ENCODE measurements at places on chromosomes 5 and 9.

DNA sequence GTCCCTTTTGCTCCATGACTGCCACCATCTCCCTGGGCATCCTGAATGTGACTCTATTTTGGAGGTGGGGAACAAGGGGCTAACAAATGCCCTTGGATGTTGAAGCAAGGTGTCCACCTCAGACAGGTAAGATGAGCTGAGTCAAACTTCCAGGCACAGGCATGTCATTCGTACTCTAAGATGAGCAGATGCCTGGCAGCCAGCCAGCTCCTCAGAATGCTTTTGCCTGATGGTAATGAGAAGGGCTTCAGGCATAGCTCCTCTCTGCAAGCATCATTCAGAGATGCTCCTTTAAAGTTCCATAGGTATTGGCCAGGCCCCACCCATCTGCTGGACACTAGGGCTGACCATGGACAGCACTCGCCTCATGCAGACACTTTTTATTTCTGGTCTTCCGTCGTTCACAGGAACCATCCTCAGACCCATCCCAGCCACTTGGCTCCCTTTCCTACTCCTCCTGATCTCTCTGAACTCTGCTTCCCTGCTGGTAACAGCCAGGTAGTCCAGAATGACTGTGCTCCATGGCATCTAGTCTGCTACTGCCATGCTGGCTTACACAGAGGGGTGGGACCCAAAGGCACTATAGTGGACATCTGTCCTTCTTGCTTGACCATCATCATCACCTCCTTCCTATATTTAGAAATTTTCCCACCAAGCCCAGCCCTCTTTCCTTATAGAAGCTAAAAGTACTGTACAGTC, 118.8 kb downstream of the GLIS3 start:
- DNase-seq: no peak

DNA sequence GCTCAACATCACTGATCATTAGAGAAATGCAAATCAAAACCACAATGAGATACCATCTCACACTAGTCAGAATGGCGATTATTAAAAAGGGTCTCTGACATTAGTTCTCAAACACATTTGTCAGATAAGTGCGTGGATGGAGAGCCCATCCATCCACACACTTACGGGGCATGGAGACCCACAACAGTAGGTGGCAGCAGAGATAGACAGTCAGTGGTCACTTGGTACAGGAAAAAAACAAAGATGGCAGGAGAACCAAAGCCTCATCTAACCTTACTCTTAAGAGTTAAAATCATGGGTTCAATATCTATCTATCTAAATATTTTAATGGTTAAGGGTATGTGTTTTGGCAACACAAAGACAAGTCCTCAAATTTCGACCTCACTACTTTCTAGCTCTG, 1378.7 kb upstream of the C9orf72 start:
- DNase-seq: no peak

GRCh38 chr9:108045851-108046250, 556.3 kb upstream of the KLF4 start:
- no peak for DNase-seq

GRCh38 chr9:3502560-3503398, 23.0 kb downstream of the RFX3 start:
- no peak for DNase-seq

GRCh38 chr5:39226100-39226451, 6.7 kb upstream of the FYB1 start:
- DNase-seq: no peak

DNA sequence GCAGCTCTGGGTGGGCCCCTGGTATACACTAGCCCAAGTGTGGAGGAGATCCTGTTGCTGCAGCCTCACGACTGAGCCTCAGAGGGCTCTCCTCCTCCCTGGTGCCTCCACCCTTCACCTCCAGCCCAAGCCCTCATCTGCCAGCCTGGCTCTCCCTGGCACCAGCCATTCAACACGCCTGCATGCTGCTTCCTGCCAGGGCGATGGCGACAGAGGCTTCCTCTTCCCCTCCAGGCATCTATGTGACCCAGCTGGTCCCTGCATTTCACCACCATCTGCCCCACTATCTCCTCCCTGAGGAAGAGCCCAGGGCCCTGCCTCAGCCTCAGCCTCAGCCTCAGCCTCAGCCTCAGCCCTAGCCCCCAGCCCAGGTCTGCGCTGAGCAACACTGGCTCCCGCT, 54.8 kb upstream of the ANGPTL2 start:
- no peak for DNase-seq

DNA sequence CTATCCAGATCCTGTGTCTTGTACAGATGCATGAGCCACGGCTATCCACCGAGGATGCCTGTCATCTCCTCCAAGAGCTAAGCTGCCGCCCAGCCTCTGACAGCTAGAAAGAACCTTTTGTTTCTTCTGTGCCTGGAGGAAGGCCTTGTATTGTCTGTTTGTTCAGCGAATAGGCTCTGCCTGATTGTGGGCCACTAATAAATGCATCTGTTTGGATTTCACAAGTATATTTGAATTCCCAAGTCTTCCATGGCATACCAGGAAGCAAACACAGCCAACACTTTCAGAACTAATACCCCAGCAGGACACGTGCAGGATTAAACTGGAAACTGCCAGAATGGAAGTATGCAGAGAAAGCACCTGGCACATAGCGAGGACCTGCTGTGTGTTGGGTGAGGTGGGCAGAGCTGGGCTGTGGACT, 92.7 kb upstream of the NEURL1B start:
- DNase-seq: no peak

DNA sequence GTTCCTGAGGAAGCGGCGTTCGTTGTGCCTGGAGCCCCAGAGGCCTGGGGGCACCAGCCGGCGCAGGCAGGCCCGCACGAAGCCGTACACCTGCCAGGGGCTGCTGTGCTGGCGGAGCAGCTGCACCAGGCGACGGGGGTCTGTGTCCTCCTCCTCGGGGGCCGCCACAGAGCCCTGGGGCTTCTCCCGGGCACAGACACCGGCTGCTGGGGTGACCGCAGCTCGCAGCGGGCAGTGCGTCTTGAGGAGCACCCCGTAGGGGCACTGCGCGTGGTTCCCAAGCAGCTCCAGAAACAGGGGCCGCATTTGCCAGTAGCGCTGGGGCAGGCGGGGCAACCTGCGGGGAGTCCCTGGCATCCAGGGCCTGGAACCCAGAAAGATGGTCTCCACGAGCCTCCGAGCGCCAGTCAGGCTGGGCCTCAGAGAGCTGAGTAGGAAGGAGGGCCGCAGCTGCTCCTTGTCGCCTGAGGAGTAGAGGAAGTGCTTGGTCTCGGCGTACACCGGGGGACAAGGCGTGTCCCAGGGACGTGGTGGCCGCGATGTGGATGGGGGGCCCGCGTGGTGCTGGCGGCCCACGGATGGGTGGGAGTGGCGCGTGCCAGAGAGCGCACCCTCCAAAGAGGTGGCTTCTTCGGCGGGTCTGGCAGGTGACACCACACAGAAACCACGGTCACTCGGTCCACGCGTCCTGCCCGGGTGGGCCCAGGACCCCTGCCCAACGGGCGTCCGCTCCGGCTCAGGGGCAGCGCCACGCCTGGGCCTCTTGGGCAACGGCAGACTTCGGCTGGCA, 1.3 kb downstream of the TERT start:
- no peak for DNase-seq

- DNase-seq: no peak
Observed at GRCh38 chr5:73838901-73839300, 212.9 kb downstream of the ARHGEF28 start.

- DNase-seq: no peak
Observed at GRCh38 chr9:133505901-133506652, 18.7 kb downstream of the MYMK start.

GRCh38 chr9:69867081-69867814, 46.6 kb downstream of the CFAP95 start:
- DNase-seq: no peak

DNA sequence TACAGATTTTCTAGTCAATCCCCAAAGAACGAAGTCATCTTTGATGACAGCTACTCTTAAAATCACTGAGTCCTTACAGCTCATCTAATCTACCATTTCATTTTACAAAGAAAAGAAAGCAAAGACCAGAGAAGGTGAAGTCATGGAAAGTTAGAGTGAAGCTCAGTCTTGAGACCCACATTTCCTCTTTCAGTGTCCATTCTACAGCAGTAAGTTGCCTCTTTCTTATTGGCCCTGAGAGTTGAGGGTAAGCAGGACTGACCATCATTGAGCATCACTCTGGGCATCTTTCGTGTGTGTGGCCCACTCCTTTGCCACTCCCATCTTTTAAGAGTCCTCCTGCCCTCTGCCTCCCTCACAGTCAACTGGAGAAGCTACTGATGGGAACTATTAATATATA, 251.8 kb upstream of the NR4A3 start:
- no peak for DNase-seq

DNA sequence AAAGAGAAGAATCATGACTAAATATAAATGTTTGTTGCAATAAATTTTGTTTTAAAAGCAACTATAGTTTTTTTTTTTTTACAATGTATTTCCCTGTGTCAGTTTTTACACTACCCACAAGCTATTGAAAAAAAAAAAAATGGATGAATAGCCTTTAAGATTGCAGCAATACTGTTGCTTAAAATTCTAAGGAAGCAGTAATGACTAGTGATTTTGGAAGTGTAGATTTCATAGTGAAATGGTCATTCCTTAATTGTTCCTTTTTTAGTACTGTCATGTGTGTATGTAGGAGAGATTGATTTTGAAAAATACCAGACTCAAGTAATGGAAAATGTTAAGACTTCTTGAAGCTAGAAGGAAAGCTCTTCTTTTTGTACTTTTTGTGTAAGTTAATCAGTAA, 53.1 kb downstream of the NDUFS4 start:
- no peak for DNase-seq

- no peak for DNase-seq
Observed at GRCh38 chr9:20854444-20854843, 170.4 kb downstream of the FOCAD start.

GRCh38 chr9:112194969-112195431, 19.9 kb upstream of the SUSD1 start:
- no peak for DNase-seq

GRCh38 chr9:7778851-7779600, 20.6 kb downstream of the DMAC1 start:
- DNase-seq: no peak

DNA sequence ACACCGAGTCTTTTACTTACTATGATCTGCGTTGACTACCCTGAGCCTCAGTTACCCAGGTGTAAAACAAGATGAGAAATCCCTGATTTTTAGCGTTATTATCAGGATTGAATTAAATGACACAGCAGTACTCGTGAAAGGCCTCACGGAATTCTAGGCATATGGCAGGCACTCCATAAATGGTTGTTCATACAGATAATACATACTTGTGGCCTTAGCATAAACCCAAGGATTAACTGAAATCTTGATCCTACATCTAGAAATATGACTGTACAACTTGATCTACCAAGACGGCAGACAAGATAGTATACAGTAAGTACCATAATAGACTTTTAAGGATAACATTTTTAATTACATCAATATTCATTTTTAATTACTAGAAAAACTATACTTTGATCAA, 409.8 kb downstream of the BNC2 start:
- DNase-seq: no peak

DNA sequence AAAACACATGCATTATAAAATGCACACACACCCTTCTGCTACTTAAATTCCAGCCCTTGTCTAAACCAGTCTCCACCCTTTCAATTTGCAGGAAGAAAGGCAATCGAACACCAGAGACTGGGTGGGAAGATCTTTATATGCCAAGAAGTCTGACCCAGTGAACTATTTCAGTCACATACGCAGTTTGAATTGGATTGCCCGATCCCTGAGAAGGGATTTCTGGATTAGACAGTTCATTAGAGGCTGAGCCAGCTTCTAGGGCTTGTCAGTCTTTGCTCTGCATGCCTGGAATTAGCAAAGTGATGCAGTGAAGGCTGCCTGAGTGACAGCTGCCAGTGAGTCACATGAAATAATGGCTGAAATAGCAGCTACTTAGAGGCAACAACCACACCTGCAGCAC, 159.9 kb downstream of the PPP2R2B start:
- DNase-seq: no peak

- DNase-seq: no peak
Observed at GRCh38 chr5:56610093-56610698, 205.2 kb upstream of the MAP3K1 start.

DNA sequence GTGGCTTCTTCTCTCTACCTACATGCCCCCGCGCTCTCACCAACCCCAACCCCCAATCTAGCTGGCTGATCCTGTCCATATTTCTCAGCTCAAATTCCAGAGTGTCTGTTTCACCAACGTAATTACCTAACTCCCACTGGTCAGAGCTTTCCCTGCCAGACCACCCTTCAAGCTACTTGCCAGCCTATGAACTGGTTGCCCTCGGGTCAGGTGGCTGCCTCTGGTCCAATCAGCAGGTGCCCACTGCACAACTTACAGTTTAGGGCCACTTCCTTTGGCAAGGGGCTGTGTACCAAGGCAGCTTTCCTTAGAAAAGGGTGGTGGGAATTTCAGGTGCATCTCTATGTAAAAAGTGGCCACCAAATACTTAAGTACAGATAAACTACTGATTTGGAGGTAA, 92.2 kb upstream of the SLC30A5 start:
- DNase-seq: no peak

- DNase-seq: no peak
Observed at GRCh38 chr5:58717303-58718007, 134.6 kb downstream of the RAB3C start.

DNA sequence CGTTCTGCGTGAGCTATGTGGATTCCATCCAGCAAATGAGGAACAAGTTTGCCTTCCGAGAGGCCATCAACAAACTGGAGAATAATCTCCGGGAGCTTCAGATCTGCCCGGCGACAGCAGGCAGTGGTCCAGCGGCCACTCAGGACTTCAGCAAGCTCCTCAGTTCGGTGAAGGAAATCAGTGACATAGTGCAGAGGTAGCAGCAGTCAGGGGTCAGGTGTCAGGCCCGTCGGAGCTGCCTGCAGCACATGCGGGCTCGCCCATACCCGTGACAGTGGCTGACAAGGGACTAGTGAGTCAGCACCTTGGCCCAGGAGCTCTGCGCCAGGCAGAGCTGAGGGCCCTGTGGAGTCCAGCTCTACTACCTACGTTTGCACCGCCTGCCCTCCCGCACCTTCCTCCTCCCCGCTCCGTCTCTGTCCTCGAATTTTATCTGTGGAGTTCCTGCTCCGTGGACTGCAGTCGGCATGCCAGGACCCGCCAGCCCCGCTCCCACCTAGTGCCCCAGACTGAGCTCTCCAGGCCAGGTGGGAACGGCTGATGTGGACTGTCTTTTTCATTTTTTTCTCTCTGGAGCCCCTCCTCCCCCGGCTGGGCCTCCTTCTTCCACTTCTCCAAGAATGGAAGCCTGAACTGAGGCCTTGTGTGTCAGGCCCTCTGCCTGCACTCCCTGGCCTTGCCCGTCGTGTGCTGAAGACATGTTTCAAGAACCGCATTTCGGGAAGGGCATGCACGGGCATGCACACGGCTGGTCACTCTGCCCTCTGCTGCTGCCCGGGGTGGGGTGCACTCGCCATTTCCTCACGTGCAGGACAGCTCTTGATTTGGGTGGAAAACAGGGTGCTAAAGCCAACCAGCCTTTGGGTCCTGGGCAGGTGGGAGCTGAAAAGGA, 10.9 kb downstream of the QRFP start:
- no peak for DNase-seq

- DNase-seq: peak; percentile 55
Observed at GRCh38 chr5:132002757-132003156, 8.7 kb downstream of the ACSL6 start.

Measured in C1 segment of cervical spinal cord (tissue), 14 donors.